ENCODE measurements at places on chromosomes 6 and 20.
A peak's percentile ranks its signal among the peaks of the same experiment; 100 is the strongest.

DNA sequence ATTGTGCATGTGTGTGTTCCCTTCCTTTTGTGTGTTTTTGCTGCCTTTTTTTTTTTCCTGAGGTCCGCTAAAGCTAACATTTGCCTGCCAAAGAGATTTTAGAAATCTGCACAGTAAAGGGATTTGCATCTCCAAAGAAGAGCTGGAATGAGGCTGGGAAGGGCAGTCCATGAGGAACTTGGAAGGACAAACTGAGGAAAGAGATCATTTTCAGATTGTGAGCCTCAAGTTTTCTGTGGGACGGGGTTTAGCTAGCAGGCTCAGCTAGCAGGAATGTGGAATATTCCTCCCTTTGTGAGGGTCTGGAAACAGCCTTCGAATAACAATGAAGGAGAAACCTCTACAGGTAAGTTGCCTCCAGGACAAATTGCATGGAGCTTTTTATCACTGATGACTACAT is 3.8 kb downstream of the INSM1 start:
- DNase-seq = no peak

DNA sequence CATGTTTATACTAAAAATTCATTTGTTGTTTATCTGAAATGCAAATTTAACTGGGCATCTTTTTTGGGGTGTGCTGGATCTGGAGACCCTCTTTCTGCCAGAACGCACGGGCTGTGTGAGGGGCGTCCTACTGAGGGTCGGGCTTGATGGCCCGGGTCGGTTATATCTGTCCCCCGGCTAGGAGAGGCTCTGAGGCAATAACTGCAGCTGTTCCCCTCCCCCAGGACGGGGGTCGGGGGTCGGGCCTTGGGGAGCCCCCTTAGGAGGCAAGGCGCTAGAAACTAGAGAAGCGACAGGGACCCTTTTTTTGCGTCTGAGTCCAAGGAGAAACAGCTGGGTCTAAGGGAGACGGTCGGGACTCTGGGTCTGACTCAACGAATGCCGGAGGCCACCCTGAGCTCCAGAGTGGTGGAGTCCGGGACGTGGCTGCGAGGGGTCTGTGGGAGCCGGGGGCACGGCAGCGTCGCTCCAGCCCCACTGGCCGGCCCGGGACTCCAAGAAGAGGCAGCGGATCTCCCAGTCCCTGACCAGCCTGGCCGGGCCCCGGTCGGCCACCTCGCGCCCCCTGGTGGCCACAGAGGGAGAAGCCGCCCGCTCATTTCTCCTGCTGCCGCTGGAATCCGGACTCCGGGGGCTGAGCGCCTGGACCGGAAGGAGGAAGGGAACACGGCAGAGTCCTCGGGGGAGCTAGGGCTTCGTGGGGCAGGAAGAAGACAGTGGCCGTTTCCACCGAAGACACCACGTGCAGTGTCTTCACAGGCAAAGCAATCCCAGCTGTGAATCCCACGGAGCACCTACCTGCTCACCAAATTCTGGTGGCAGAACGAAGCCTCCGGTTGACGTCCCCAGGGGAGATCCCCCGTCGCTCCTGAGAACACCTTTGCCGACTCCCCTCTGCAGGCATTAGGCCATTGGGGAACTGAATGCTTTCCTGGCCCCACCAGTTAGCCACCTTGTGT is 24.0 kb upstream of the SCML4 start:
- peak; percentile 90 for DNase-seq

GRCh38 chr6:89458704-89459103 is 25.8 kb downstream of the ANKRD6 start:
- no peak for DNase-seq

DNA sequence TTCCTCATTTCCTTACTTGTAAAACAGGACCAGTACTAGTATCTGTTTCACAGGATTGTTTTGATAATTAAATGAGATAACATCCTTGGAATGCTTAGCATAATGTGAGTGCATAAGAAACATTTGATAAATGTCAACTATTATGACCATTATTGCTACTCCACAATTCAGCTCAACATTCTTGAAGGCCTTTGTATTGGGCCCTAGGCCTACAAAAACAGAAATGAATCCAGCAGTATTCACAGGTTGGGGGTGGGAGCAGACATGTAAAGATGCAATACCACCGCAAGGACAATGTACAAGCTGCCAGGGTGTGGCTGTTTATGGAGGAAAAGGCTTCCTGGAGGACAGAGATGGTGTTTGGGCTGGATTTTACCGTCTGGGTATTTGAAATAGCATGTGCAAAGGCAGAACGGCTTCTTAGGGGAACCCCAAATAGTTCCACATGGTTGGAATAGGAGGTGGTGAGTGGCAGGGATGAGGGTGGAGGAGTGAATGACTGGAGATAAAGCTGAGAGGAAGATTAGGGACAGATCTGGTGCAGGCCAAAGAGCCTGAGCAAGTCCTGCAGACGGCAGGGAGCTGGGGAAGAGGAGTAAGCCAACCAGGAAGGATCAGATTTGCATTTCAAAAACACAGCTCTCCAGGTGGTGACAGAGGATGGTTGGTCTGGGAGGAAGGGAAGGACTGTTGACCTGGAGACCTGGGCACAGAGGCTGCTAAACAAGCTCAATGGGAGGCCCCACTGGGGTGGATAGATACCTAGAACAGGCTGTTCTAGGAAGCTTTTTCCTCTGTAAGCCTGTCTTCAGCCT is 57.0 kb upstream of the EPB41L1 start:
- no peak for DNase-seq

DNA sequence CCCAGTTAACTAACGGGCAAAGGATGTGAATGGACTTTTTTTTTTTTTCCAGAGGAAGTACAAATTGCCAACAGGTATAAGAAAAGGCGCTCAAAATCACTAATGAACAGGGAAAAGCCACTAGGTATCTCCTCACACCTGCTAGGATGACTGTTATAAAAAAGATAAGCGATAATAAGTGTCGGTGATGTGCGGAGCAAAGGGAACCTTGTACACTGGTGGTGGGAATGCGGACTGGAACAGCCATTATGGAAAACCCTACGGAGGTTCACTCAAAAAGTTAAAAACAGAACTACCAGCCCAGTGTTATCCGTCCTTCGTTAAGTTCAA is 787 bp upstream of the RAB32 start:
- no peak for DNase-seq

Data from activated T-cell treated with anti-CD3 and anti-CD28 coated beads, Interleukin-2, amount 50 U/mL, for 72 hours (primary cell).